Hematopoietic multipotent progenitor cell treated with erythropoietin and hydrocortisone succinate and interleukin-3 and kit ligand, for 4 days (in vitro differentiated cells): ENCODE measurements at places on chromosomes 1 and 21.

GRCh38 chr1:25066256-25066655 is 136.2 kb upstream of the RUNX3 start:
- DNase-seq = no peak

- DNase-seq = peak; percentile 14
Measured at GRCh38 chr1:197424380-197424779, 156.3 kb downstream of the CRB1 start.

DNA sequence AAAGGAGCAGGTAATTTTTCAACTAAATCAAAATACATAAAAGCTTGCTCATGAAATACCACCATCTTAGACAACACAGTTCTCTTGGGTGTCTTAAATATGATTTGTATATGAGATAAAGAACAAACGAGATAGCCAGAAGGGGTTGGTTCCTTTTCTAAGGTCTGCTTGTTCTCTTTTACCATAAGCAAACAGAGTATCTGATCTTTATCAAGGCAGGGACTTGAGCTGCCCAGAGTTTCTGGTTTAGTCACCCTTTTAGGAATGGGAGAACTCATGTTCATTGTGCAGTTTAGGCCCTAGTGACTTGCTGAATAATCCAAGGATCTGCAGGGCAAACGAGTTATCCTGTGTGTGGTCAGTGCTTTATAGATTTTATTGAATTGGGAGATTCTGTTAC is 3.0 kb upstream of the SUCO start:
- DNase-seq = peak; percentile 80

DNA sequence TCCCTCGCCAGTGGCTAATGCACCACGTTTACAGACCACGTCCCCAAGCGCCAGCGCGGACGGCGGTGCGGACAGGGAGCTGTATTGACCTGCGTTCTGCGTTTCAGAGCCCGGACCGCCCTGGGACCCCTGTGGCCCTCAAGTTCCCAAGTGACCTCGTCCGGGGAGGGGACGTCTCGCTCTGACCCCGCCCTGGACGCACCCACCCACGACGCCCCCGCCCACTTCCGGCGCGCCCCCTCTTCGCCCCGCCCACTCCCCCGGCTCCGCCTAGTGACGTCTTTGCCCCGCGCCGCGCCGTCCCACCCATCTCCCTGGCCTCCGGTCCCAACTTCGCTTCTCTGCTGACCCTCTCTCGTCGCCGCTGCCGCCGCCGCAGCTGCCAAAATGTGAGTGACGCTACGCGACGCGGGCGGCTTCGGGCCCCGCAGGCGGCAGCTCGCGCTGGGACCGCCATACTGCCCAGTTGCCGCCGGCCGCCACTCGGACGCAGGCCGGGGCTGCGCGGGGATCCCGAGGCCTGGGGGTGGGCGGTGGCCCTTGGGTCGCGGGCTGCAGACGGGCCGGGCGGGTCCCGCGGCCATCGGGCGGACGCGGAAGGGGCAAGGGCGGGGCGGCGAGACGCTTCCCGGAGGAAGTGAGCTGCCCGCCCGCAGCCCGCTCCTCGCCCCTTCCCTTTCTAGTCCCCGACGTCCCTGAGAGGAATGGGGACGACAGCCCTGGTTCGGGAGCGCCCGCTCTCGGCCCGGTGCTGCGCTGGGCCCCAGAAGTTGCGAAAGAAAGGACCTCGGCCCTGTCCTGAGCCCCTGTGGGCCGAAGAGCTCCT is at the start of gene VAMP3:
TSS of gene VAMP3 (plus strand) at position 300 of the 826 bp plus-strand sequence. CDS start at position 388, 88 bp downstream.
- peak; percentile 91 for DNase-seq

- no peak for DNase-seq
Measured at GRCh38 chr1:2073382-2074230, 23.4 kb downstream of the PRKCZ start.

- no peak for DNase-seq
Measured at GRCh38 chr21:28799926-28800325, 192.8 kb downstream of the LTN1 start.
